ENCODE measurements at places on chromosomes 7 and 10. TPM values are rescaled to one million over a fixed set of nuclear protein-coding genes. Genes with fewer than 3 reads are reported as not detected.

The WNT2 gene
- 1.2 TPM for polyA plus RNA-seq

The EBLN1 gene
- not detected for polyA plus RNA-seq

- DNase-seq = no peak
Measured at GRCh38 chr7:128168667-128169210, 72.3 kb upstream of the LEP start.

DNA sequence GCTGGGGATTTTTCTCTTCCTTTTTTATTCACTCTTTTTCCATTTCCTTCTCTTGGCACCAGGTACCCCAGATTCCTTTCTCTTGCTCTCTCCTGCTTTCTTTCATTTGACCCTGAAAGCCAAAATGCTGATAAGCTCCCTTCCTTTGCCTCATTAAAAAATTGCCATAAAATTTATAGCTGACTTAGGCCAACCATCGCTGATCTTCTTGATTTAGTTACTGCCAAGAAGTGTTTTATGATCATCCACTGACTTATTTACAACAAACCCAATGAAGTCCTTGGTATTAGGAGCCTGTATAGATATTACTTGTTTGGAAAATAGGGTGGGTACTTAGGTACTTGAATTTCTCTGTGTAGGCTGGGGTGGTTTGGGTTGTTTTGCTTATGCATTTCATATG lies 173.2 kb upstream of the PHYHIPL start:
- DNase-seq = no peak
